AG09309 (cell line): ENCODE measurements at places on chromosomes 2 and 18.

GRCh38 chr2:204004912-204005311 lies 68.3 kb downstream of the ICOS start:
- DNase-seq: no peak

DNA sequence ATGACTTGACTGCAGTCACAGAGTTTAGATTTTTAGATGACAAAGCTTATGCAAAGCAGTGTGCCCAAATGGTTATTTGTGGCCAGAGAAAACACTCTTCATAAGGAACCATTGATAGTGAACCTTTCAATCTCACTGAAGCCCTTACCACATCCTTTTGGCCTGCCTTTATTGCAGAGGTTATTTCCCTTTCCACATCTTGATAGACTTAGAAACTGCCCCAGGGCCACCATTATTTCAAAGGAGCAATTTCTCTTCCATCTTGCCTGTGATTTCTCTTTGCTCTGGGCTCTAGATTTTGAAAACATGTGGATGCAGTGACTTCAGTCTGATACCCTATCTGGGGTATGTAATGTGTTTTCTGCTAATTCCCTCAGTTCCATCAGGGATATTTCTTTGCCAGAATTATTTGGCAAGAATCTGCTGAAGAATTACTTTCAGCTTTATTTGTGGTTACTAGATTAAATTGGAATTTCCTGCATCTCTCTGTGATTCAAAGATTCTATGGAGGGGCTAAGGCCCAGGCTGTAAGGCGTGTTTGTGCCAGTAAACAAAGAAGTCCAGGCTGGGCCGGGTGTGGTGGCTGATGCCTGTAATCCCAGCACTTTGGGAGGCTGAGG lies 51.0 kb downstream of the MOGAT1 start:
- DNase-seq: peak; percentile 62

DNA sequence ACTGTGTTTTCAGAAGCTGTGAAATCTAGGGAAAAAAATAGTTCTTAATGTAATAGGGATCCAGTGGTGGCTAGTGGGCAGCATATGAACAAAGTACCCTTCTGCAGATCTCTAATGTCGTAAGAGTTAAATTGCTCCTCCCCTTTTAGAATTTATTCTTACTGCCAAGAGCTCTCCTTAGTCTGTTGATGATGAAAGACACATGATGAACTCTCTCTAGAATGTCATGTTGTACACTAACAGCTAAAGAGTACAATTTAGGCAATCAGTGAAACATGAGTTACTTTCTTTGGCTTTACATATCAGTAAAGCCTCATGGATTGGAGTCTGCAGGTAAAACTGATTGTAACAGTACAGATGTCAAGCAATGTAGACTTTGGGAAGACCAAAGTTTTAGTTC lies 84.2 kb downstream of the SLC39A10 start:
- no peak for DNase-seq

GRCh38 chr18:76771192-76771799 lies 51.1 kb upstream of the ZNF236 start:
- no peak for DNase-seq

DNA sequence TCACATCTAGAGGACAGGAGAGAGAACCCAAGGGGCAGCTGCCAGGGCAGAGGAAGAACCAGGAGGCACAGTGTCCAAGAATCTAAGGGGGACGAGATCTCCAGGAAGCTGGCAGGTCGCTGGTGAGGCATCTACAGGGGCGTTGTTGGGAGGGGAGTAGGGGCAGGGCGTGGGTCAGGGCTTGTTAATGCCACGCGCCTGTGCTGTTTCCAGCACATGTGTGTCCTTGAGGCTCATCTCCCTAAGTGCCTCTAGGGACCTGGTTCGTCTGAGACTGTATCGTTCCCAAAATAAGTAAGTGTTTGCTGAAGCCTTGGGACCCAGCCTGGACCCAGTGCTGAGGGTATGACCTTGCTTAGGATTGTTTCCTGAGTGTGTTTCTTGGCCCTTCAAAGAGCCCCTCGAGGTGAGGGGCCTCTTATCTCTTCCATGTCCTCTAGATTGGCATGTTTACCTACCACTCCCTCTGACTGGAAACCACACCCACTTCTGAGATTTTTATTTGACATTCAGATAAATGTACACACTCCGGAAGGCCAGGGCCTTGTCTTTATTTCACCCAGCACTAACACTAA lies 22.2 kb downstream of the HK2 start:
- no peak for DNase-seq

DNA sequence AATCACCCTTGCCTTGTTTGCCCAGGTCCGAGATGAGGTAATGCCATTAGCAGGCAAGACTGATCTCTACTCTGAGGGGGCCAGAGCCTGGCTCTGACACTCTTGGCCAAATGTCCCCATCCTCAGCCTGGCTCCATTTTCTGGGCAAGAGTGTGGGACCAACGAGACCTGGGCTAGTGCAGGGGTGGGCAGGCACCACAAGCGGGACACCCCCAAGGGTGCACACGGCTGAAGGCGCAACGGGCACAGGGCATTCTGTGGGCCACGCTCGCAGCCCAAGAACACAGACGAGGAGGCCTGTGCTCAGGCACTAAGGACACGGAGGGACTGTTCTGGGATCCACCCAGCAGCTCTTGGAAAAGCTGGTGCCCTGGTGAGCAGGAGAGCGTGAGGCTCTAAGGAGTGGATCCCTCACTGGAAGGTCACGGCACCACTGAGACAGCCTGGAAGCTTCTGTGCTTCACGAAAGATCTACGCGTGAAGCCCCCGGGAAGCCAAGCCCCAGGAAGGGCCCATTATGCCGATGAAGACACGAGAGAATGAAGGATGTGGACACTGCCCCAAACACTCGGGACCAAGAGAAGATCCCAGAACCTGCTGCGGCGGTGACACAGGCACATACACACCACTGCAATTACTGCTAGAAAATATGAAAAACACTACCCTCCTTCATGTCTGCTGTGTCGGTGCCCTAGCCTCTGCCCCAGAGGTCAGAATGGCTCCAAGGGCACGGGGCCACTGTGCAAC lies 138.2 kb downstream of the HDAC4 start:
- DNase-seq: no peak

- DNase-seq: no peak
Measured at GRCh38 chr2:69305712-69306392, 81.2 kb downstream of the GFPT1 start.

- DNase-seq: no peak
Measured at GRCh38 chr18:55672574-55673361, 84.8 kb upstream of the TCF4 start.

- DNase-seq: no peak
Measured at GRCh38 chr2:25274868-25275574, 66.7 kb downstream of the DNMT3A start.

- DNase-seq: no peak
Measured at GRCh38 chr18:63765837-63766236, 9.4 kb upstream of the SERPINB7 start.

DNA sequence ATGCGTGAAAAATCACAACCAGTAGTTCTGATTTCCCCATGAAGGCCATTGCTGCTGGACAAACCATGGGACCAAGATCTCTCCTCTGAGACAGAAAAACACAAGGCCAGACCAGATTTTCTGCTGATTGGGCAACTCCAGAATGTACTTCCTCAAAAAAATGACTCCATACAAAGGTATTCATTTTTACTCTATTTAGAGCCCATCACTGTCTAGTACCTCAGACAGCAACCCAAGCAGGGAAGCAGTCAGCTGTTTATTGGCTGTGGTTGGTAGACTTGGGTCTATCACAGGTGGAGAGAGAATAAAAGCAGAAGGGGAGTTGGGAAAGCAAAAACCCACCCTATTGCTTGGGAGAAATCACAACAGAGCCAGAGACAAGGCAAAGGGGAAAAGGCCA lies 219.9 kb downstream of the PIK3C3 start:
- no peak for DNase-seq

DNA sequence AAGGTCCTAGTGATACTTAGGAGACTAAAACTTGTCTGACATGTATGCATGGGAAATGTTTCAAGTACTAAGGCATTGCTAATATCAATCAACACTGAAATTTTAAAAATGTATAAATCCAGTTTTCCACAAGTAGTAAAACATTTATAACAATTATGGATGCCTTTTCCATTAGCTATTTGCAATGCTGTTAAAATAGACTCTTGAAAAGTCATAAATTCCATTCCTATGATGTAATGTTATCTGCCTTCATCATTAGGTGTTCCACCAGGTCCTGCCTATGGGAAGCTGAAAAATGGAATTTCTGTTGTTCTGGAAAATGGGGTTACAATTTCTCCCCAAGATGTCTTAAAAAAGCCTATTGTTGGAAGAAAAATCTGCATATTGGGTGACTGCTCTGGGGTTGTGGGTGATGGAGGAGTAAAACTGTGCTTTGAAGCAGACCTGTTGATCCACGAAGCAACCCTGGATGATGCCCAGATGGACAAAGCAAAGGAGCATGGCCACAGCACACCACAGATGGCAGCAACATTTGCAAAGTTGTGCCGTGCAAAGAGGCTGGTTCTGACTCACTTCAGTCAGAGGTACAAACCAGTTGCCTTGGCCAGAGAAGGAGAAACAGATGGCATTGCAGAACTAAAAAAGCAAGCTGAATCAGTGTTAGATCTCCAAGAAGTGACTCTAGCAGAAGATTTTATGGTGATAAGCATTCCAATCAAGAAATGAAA lies 18.7 kb downstream of the ELAC1 start:
- DNase-seq: peak; percentile 59

DNA sequence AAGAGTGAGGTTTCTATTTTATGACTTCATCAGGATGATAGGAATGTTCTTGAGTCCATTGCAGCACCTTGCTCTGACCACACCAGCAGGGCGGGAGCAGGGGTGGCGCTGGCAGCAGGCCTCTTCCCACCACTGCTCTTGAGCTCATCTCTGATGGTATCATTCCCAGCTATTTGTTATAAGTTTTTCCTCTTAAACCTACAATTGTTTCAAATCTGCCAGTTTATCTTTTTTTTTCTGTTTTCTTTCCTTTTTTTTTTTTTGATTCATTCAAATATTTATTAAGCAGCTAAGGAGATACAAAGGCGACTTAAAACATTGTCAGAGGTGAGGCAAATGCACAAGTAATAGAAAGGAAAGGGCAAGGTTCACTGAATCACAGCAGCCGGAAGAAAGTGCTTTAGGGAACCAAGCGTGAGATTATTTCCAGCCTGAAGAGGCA lies 28.7 kb downstream of the NIFK start:
- DNase-seq: no peak

- DNase-seq: no peak
Measured at GRCh38 chr2:203625701-203626100, 80.7 kb upstream of the CD28 start.

- DNase-seq: no peak
Measured at GRCh38 chr18:62165583-62165982, 21.3 kb downstream of the PIGN start.

- DNase-seq: no peak
Measured at GRCh38 chr18:31954349-31954748, 11.4 kb upstream of the TRAPPC8 start.

GRCh38 chr2:44994377-44994776 lies 14.9 kb downstream of the SIX2 start:
- no peak for DNase-seq

DNA sequence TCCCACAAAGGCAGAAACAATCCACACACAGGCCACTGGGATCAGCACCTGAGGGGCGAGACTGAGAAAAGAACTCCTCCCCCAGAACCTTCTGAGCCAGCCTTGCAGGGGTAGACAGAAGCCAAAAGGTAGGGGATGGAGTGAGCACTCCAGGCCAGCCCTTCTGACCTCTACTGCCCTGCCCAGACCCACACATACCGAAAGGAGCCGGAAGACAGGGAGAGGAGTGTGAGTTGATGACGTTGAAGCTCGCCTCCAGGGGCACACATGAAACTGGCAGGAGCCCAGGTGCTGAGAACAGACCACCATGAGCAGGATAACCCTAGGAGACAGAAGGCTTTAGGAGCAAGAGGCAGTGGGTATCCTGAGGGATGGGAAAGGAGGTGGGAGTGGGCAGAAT lies 1.8 kb downstream of the SLC23A3 start:
- DNase-seq: no peak

GRCh38 chr18:11951390-11951851 lies 29.9 kb upstream of the IMPA2 start:
- DNase-seq: no peak

DNA sequence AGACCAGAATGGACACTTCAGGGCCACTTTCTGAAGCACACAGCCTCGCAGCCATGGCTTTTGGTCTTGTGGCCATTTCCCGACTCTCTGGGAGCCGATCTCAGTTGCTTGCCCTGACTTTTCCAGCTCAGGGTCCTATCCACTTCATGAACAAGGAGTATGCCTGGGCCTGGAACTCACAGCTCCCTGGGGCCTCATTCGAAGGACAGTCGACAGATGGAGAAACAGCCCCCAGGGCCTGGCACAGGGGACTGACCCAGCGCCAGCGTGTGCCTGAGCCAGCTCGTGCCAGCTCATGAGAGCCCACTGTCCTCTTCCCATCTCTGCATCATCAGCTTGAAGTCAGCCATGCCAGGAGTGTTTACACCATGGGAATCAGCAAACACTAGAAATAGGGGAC lies 134.6 kb upstream of the GPC1 start:
- no peak for DNase-seq

DNA sequence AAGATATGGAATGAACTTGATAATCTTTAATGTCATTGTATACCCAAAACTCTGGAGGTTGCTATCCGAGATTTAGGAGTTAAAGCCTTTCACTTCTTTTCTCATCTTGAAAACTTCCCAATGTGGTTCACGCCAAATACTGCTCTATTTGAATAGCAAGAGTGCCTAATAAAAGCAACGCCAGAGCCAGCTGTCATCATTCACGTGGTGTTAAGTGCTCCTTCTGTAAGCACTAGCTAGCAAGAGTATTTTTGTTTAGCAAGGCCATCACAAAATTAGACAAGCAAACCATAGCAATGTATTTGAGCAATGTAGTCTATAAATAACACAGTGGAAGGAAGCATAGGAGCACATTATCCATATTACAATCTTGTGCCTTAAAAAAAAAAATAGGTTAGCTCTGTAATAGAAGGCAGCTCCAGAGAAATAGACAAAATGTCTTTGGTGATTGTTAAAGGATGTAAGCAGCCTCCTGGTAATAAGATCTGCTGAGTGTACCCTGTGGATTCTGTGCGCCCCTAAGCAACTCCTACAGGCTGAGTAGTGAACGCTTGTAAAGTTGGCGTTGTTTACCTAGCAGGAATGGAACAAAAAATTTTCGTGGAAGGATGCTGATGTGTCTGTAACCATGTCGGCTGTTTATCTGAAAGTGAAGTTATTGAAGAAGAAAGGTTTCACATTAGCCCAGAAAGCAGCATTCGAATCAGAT lies 518.0 kb downstream of the CNTNAP5 start:
- no peak for DNase-seq

GRCh38 chr18:36629138-36629530 lies 199.7 kb downstream of the TPGS2 start:
- DNase-seq: no peak

GRCh38 chr18:2508678-2509077 lies 62.6 kb downstream of the METTL4 start:
- no peak for DNase-seq

- no peak for DNase-seq
Measured at GRCh38 chr18:48893061-48893607, 57.6 kb downstream of the SMAD7 start.
